Central memory CD8-positive, alpha-beta T cell (primary cell): ENCODE measurements at places on chromosomes 16 and 17.

DNA sequence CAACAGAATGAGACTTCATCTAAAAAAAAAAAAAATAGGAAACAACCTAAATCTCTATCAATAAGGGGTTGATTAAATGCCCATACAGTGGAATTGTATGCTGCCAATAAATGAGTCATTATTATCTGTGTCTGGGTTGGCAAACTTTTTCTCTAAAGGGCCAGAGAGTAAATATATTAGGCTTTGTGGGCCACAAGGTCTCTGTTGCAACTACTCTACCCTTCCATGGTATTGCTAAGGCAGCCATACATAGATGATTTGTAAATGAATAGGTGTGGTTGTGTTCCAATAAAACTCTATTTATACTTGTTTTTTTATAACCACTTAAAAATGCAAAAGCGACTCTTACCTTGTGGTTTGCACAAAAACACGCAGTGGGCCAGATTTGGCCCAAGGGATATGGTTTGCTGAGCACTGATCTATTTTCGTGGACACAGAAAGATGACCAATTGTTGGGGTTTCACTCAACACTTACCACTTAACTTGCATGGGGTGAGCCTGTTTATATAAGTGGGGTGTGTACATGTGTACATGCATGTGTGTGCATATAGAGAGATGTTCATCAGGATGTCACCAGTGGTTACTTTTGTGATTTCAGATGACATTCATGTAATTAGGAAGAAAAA lies 12.4 kb upstream of the IL4R start:
- no peaks in the 10 kb centered on the region for H3K36me3 ChIP-seq
- no peak overlapping the region for H3K27ac ChIP-seq
- no peak overlapping the region for H3K4me3 ChIP-seq
- H3K4me1 ChIP-seq, result peaks cover 5% of the 10 kb centered on the region

- DNase-seq, result no peak
- no peak overlapping the region for H3K27ac ChIP-seq
- peaks cover 13% of the 10 kb centered on the region for H3K36me3 ChIP-seq
- no peaks in the 10 kb centered on the region for H3K4me1 ChIP-seq
- H3K4me3 ChIP-seq, result no peak overlapping the region
Measured at GRCh38 chr16:630249-630814, 453 bp upstream of the WFIKKN1 start.

DNA sequence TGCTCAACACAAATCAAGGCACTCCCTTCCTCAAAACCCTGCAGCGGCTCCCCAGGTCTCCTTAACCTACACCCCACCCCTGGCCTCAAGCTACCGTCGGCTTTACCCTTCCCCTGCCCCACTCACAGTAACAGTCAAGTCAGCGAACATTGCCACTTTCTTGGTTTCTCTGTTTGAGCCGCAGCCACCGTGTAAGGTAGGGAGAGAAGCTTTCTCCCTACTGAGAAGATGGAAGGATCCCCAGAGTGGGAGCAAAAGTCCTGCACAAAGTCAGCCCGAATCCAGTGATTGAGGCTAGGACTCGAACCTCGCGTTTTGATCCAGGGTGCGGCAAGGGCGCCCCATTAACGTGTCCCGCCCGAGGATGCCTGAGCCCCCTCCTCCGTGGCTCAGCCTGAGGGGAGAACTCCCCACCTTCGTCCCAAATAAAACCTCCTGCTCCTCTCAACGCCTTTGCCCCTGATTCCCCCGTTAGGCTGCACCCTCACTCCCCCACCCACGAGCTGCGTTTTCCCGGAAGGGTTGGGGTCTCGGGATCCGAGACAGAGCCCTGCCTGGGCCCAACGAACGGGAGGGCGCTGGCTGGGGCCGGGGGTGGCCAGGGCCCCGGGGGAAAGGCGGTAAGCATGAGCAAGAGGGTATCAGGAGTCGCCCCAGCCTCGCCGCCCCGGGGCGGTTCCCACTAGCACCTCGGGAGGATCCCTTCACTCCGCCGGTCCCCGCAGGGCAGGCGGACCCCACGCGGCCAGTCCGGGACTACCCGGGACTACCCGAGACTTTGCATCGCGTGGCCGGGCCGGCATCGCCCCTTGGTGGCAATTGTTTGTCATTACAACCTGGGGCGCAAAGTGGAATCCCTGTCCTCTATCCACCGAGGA lies 9.9 kb upstream of the NAGS start:
- no peaks in the 10 kb centered on the region for H3K4me1 ChIP-seq
- no peak overlapping the region for H3K27ac ChIP-seq
- H3K27me3 ChIP-seq, result peaks cover 32% of the 10 kb centered on the region
- H3K4me3 ChIP-seq, result peak overlapping the region; percentile 13
- peak; percentile 60 for DNase-seq

DNA sequence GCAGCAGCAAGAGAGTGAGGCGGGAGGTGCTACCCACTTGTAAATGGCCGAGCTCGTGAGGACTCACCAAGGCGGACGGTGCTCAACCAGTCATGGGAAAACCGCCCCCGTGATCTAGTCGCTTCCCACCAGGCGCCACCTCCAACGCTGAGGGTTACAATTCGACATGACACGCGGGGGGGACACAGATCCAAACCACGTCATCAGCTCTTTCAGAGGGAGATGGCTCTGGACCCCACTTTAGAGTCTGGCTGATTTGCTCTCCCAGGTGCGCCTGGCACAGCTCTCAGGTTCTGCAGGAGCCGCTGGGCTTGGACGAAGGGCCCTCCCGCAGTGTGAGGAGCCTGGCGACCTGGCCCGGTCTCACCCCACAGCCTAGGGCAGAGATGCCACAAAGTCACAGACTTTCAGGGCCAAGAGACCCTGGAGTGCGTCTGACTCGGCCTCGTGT lies 21.1 kb upstream of the DOC2B start:
- no peak overlapping the region for H3K27ac ChIP-seq
- no peak overlapping the region for H3K4me3 ChIP-seq
- peaks cover 24% of the 10 kb centered on the region for H3K27me3 ChIP-seq
- no peak for DNase-seq
- no peaks in the 10 kb centered on the region for H3K4me1 ChIP-seq
- H3K36me3 ChIP-seq, result no peaks in the 10 kb centered on the region

DNA sequence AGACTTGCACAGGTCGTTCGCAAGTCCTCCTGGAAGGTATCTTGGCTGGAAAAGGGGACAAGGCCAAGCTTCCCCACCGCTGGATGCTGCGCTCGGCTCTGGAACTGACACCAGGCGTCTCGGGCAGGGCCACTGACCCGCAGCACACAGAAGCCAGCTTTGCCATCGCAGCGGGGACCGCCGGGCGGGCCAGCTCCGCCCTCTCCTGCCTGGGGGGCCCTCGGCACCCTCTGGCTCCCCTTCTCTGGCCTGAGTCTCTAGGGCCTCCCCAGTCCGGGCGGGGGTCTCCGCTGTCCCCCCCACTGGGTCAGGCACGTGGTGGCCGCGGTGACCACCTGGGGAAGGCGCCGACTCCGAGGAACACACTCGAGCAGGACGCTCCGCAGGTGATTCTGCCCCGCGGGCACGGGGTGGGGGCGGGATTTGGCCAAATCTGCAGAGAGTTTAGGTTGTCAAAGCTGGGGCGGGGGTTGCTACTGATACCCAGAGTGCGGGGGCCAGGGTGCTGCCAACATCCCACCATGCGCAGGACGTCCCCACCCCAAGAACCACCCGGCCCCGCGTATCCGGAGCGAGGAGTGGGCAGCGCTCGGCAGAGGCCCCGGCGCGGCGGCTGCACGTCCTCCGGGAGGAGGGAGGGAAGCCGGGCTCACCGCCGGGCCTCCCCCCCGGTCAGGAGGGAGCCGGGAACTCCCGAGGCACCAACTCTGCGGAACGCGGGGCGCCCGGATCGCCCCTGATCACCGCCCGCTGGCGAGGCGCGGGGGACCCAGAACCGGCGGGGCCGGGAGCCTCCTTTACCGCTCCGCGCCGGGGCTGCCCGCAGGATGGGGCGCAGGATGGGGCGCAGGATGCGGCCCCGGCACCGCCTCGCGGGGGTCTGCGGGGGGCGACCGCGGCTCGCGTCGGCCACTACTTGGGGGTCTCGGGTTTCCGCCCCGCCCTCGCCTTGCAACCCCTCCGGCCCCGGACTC lies 744 bp upstream of the METRNL start:
- H3K27ac ChIP-seq, result no peak overlapping the region
- peaks cover 22% of the 10 kb centered on the region for H3K36me3 ChIP-seq
- DNase-seq, result no peak
- H3K4me3 ChIP-seq, result peak overlapping the region; percentile 60
- peaks cover 10% of the 10 kb centered on the region for H3K27me3 ChIP-seq

GRCh38 chr16:54118846-54119245 lies 167.7 kb downstream of the IRX3 start:
- H3K27ac ChIP-seq, result no peak overlapping the region
- no peaks in the 10 kb centered on the region for H3K27me3 ChIP-seq
- DNase-seq, result no peak
- H3K4me1 ChIP-seq, result no peaks in the 10 kb centered on the region
